ENCODE measurements at places on chromosomes 12 and 14. TPM values are rescaled to one million over a fixed set of nuclear protein-coding genes. Genes with fewer than 3 reads are reported as not detected.

KRT2 gene
- 0.24 TPM for total RNA-seq

B3GNT4 gene
- 2.1 TPM for total RNA-seq

DDX23 gene
- total RNA-seq: 122 TPM

DCN gene
- total RNA-seq: not detected

BATF gene
- 32.7 TPM for total RNA-seq

KIF21A gene
- 15.9 TPM for total RNA-seq

SLC35F4 gene
- not detected for total RNA-seq

CCDC177 gene
- total RNA-seq: not detected

NDRG2 gene
- total RNA-seq: 12.3 TPM

RBM23 gene
- 76.4 TPM for total RNA-seq

AMN gene
- 0.87 TPM for total RNA-seq

RNF212B gene
- total RNA-seq: not detected

RPS6KL1 gene
- total RNA-seq: 7.6 TPM

CLMN gene
- total RNA-seq: 1.5 TPM

WSCD2 gene
- not detected for total RNA-seq

DHRS2 gene
- 0.24 TPM for total RNA-seq

FLVCR2 gene
- 3.1 TPM for total RNA-seq

BCDIN3D gene
- total RNA-seq: 8.8 TPM

RHOJ gene
- not detected for total RNA-seq

TNFAIP2 gene
- 0.18 TPM for total RNA-seq

TUBA1C gene
- total RNA-seq: 167 TPM

NUAK1 gene
- total RNA-seq: not detected

LRIG3 gene
- total RNA-seq: not detected

IL26 gene
- total RNA-seq: not detected

SYNDIG1L gene
- total RNA-seq: not detected

PSMB5 gene
- total RNA-seq: 46.8 TPM

LRRC43 gene
- total RNA-seq: not detected

SIVA1 gene
- total RNA-seq: 84.2 TPM

TMEM132D gene
- not detected for total RNA-seq

HNF1A gene
- total RNA-seq: not detected

C12orf50 gene
- 0.10 TPM for total RNA-seq

SUSD6 gene
- total RNA-seq: 47.5 TPM

GDF3 gene
- total RNA-seq: not detected

PMEL gene
- total RNA-seq: not detected

ACTR10 gene
- 46.3 TPM for total RNA-seq

NGDN gene
- total RNA-seq: 42.3 TPM

PCNX4 gene
- total RNA-seq: 30.4 TPM

SRGAP1 gene
- not detected for total RNA-seq

ITGA7 gene
- total RNA-seq: 2.6 TPM

USP44 gene
- total RNA-seq: 5.7 TPM

LPAR5 gene
- total RNA-seq: 8.2 TPM

CELA1 gene
- total RNA-seq: 0.23 TPM

PLEK2 gene
- total RNA-seq: 0.40 TPM

SCN8A gene
- 0.43 TPM for total RNA-seq

KIF26A gene
- total RNA-seq: 0.53 TPM

FAR2 gene
- total RNA-seq: 17.1 TPM

RDH16 gene
- 0.22 TPM for total RNA-seq

SERPINA10 gene
- not detected for total RNA-seq

PLEKHH1 gene
- total RNA-seq: 0.53 TPM

TSPAN8 gene
- not detected for total RNA-seq

All from activated naive CD4-positive, alpha-beta T cell treated with anti-CD3 and anti-CD28 coated beads, Interleukin-2, amount 10 ng/mL, durations not matched to agents 5 hours and 36 hours (primary cell).